Fibroblast of lung (primary cell): ENCODE measurements at places on chromosomes 3 and 15. TPM values are rescaled to one million over a fixed set of nuclear protein-coding genes. Genes with fewer than 3 reads are reported as not detected.

IL5RA gene
- not detected in 2 replicates for total RNA-seq

TM4SF18 gene
- not detected in 2 replicates for total RNA-seq

AP3B2 gene
- 0.17 and 0.51 TPM in 2 replicates for total RNA-seq

ITIH1 gene
- not detected in 2 replicates for total RNA-seq

LRRC28 gene
- 10.0 and 20.1 TPM in 2 replicates for total RNA-seq

LMOD3 gene
- 0.51 and 4.0 TPM in 2 replicates for total RNA-seq
